ENCODE measurements at places on chromosomes 12 and 14.

- no peak for DNase-seq
These were observed 62.2 kb downstream of the GNG2 start for GRCh38 chr14:51922624-51923023.

DNA sequence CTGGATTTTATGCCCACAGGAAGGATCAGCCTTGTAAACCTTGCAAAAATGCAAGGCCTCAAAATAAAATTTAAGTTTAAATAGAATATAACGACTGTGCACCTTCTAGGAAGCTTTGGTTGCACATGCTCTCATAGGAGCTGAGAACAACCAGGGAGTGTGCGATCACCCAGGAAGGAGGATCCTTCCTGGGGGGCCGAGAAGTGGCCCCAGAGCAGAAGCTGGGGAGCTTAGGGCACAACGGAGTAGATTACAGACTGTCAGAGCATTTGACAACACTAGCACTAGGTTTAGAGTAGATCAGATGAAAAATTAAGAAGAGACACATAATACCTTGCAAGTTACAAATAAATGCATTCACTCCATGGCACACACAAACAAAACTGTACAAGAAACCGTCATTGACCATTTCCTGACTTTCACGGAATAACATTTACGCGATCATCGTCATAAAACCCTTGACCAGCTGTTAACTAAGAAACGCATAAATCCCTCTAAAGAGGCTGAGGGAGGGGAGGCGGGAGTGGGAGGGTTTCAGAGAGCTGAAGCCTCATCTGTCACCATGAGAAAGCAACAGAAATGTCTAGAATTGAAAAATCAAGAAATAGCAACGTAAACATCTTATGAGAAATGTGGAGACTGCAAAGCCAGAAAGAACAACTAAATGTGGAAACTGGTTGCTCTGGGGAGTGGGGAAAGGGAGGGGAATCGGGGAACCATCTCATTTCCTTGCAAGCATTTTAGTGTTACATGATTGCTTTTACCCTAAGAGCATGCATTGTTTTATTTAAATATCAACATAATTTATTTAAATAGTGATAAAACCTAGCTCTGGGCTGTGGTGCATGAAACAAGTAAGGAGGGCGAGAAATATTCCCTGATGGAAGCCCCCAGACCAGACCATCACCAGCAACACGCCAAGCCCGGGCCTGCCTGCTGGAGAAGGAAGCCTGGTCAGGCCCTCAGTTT lies 13.1 kb upstream of the CCDC85C start:
- no peak for DNase-seq

DNA sequence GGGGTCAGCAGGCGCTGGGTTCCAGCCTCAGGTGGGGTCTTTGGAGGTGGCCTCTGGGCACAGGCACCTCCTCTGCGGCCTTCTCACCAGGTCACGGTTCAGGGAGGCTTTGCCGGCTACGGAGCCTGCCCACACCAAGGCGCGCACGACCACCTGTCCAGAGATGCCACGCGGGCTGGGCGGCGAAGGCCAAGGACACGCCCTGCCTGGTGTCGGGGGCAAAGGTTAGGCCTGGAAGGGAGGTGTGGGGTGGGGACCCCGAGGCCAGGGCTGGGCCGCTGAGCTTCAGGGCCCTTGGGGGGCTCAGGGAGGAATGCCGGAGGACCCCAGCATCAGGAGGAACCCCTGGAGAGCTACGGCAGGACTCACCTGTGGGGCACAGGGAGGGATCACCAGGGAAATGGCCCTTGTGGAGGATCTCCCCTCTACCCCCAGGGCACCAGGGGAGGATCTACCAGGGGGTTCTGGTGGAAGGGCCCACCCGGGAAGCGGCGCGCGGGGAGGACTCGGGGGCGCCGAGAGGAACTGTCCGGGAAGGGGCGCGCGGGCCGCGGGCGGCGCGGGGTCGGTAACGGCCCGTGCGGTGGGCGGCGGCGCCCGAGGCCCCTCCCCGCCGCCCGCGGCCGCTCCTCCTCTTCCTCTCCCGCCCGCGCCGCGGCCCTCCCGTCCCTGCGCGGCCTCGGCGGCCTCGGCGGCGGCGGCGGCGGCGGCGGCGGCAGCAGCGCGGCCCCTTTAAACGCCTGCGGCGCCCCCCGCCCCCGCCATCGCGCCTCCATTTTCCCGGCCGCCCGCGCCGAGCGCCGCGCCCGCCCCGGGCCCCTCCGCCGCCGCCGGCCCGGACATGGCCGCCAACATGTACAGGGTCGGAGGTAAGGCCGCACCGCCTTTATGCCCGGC lies at the start of gene MTA1:
Gene MTA1, plus strand, starts transcription at position 633 of the 897 bp plus-strand sequence. Its CDS starts 209 bp downstream, at position 842.
- DNase-seq, result no peak

GRCh38 chr12:12684375-12685106 lies 11.4 kb downstream of the GPR19 start:
- no peak for DNase-seq

GRCh38 chr12:95673576-95673975 lies 117.0 kb downstream of the NTN4 start:
- no peak for DNase-seq

- peak; percentile 67 for DNase-seq
These were observed 868.2 kb downstream of the C12orf50 start for GRCh38 chr12:87160848-87161601.

DNA sequence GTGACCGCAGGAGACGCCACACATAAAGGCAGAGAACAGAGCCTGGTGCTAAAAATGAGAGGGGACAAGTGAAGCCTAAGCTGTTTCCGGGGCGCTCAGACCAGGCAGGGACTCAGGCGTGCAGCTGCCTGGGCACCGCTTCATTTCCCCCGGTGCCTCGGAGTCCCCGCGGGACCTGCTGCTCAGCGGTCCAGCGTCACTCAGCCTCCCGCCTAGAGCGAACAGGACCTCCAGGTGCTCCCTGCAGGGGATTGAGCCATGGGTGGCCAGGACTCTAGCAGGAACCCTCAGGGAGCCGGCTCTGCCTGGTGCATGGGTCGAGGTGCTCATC lies 31.0 kb downstream of the CCDC85C start:
- no peak for DNase-seq

- no peak for DNase-seq
These were observed 42.1 kb downstream of the PRMT8 start for GRCh38 chr12:3532931-3533702.

DNA sequence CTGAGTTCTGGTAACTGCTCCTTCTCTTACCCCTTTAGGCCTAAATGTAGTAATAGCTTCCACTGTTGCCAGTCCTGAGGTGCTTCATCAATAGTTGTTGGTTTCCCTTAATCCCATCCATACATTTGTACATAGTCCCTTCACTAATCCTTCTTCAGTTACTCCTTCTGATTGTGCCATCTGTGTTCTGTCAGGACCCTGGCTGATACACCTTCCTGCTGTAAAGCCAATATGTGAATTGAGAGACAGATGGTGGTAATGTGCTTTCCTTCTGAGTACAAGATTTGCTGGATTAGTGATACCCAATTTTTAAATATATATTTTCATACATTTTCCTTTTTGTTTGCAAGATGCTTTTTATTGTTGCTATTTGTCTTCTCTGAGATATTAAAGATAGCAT lies 66.4 kb downstream of the OTOGL start:
- no peak for DNase-seq

GRCh38 chr12:98532687-98533304 lies 17.4 kb downstream of the TMPO start:
- DNase-seq, result peak; percentile 68

- DNase-seq, result no peak
These were observed 980.5 kb downstream of the TMEM121 start for GRCh38 chr14:106506881-106507305.

DNA sequence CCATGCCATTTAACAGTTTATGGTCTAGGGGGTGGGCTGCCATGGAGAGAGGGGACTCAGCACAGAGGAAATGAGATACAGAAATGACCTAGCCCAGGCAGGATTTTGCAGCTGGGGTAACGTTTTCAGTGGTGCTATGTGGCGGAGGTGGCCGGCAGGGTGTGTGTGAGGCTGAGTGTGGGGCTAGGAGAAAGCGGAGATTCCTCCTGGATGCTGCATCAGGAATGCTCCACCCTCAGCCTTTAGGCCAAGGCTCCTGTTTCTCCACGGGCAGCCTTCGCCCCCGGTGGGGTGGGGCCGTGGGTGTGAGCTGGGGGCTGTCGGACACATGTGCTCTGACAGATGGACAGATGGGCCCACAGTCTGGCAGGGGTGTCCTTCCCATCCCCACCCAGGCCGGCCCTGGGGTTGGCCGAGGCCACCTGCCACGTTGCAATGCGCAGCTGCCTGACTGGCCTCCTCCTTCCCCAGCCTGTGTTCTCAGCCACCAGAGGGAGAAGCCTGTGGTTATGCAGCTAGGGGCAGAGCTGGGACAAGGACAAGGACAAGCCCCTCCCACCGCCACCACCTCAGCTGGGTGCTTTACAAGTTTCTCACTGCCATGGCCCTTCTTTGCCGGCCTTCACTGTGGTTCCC lies 44.3 kb downstream of the TEAD4 start:
- no peak for DNase-seq

DNA sequence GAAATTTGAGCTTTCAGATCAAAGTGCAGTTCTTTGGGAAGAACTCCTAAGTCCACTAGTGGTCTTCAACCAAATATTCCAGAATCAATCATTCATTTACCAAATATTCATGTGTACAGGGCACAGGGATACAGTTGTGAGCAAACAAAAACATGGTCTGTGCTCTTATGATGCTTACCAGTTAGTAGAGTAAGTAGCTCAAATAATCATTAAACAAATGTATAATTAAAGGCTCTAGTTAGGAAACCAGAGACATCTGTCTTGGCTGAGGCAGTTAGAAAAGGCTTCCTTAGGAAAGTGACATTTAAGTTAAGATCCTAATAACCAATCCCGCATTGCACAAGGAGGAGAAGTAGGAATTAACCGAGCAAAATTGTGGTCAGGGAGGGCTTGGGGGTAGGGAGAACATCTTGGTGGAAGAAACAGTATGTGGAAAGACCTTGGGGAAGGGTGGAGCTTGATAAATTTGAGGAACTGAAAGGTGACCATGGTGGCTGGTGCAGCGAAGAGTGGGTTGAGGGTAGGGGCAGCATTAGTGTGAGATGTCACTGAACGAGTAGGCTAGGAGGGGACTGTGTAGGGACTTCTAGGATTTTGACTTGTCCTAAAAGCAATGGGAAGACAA lies 40.0 kb downstream of the PEBP1 start:
- no peak for DNase-seq

GRCh38 chr12:117900561-117900960 lies 68.2 kb downstream of the KSR2 start:
- DNase-seq, result no peak

DNA sequence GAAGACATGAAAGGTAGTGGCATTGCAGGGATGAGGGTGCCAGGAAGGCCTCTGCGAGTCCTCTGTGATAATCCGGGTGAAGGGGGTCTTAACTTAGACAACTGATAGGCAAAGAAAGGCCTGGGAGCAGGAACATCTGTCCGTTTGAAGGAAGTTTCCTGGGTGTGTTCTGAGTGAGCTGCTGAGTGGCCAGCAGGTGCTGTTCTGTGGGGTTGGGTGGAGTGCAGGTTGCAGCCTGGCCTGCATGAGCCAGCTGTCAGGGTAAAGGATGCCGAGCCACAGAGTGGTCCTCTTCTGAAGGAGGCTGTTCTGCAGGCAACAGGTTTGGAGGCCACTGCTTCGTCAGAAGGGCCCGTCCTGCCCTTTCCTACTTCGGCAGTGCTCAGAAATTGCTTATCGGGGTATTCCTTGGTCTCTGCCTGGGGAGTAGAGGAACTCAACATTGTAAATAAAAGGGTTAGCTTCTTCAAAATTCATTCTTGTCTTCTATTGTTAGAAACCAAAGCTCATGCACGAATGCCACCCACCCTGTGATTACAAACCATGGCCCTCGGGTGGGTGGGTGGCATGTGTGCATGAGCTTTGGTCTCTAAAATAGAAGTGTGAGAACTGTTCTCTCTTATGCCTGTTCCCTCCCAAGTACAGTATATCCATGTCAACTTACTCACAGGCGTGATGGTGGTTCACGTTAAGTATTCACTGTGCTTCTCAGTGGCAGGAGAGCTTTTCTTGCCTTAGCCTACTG lies 118.9 kb downstream of the CHST11 start:
- DNase-seq, result no peak

GRCh38 chr12:22672951-22673350 lies 48.0 kb downstream of the ETNK1 start:
- DNase-seq, result peak; percentile 37

GRCh38 chr12:107415071-107415470 lies 270.5 kb upstream of the PWP1 start:
- DNase-seq, result peak; percentile 88

DNA sequence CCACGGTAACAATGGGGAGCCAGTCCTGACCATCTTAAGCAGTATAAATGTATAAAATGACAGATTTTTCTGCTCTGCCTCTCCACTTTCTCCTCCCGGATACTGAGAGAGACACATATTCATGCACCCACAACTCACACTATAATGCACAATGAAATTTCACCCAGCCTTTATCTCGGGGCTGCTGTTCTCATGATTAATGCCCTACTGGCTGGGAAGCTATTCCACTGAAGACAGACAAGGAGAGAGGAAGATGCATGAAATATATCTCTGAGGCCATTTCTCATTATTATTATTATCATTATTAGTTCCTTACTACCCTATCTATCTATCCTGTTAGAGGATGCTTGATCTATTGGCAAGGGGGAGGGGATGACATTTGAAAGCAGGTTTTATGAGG lies 501.7 kb downstream of the DIO2 start:
- DNase-seq, result no peak

DNA sequence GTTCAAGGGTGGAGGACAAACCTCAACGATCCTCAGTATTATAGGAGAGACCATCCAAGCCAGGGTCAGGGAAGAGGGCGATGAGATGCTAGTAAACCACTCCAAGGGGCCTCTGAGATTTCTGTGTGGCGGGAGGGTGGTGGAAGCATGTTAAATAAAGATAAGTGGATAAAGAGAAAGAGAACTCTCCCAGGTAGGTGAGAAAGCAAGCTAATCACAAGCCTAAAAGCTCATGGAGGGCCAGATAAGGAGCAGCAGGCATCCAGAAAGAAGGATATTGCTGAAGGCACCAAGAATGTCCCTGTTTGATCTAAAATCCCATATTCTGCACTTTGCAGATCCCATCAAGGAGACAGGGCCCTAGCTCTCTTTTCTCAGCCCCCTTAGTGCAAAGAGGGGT lies 48.3 kb upstream of the PARP11 start:
- DNase-seq, result no peak

GRCh38 chr12:88417531-88417930 lies 162.7 kb downstream of the KITLG start:
- no peak for DNase-seq

- DNase-seq, result no peak
These were observed 780.6 kb upstream of the MDGA2 start for GRCh38 chr14:48456051-48456450.

GRCh38 chr12:20097626-20098025 lies 270.7 kb upstream of the PDE3A start:
- no peak for DNase-seq

- DNase-seq, result no peak
These were observed 18.8 kb upstream of the NTS start for GRCh38 chr12:85855305-85855704.

All from renal cortical epithelial cell (primary cell).